NCI-H2171 treated with DMSO at 0.1 percent for 48 hours (cell line): ENCODE measurements at places on chromosomes 13 and 19.

DNA sequence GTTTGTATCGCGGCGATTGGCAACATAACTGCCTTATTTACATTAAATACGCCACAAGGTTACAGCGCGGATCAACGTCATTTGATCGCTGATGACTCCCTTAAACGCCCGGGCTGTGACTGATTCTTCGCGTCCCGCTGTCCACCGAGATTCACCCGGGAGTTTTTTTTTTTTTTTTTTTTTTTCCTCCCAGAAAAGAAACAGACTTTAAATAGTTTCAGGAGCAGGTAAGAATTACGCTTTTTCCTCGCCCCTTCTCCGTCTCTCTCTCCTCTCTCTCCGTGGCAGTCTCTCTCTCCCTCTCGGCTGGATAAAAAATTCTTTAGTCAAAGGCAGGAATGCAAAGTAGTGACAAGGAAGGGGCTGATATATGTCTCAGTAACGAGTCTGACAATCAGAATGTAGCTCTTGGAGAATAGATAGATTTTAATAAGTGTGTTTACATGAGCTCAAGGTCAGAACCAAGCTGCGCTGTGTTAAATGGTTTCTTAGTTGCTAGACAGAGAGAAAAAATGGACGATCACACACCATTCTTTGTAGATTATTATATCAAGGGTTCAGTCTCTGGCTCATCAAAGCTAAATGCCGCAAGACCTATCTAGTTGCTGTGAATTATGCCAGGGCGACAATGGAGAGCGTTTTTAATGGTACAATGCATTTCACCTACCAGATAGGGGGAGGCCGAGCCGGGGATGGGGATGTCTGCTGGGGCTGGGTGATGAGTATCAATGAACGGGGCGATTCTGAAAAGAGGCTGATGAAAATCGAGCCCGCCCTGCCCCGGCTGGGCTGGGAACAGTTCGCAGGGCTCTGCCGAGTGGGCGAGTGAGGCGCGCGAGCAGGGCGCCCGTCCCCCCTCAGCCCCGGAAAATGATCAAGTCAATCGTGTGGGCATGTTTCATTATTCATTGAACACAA, 147.2 kb upstream of the ZNF536 start:
- DNase-seq: peak; percentile 68

- no peak for DNase-seq
Observed at GRCh38 chr13:37207691-37208451, 102.4 kb upstream of the CSNK1A1L start.

- no peak for DNase-seq
Observed at GRCh38 chr13:103952183-103952582, 886.0 kb upstream of the SLC10A2 start.

DNA sequence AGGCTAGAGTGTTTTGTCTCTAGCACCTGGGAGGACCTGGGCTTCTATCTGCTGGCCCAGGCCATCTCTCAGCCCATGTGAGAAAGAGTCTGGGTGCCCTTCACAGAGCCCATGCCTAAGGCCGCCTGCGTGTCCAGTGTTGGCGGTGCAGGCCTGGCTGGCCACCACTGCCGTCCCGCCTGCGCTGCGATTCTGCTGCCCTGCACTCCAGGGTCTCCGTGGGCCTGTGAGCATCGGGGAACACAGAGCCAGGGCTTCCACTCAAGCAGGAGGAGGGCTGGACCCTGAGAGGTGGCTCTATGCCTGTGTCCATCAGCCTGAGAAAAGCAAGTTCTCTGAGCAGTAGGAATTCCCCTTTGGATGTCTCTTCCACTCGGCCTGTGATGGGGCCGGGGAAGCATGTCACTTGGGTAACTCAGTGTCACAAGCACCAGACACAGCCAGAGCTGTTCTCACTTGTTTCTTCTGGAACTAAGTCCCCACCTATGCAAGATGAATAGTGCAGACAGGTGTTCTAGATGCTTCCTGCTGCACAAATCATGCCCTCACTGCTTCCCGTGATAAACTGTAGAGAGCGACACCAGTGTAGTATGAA, 93.9 kb downstream of the RAB20 start:
- no peak for DNase-seq

- peak; percentile 38 for DNase-seq
Observed at GRCh38 chr13:46831588-46832194, 34.7 kb upstream of the ESD start.

DNA sequence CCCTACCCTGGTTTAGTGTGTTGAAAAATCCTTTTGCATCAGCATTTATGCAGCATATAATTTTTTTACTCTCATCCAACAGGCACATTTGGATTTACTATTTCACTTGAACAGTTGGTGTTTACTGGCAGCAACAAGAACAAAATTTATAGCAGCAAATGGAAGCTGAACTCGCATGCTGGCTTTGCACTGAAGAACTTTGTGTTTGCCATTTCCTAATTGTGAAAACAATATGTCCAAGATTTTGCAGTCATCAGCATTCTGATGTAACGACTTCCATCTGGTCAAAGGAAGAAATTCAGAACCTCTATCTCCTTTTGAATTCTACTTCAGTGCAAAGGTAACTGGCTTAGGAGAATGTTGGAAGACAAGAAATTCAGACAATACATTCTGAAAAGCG, 131.0 kb downstream of the DLEU7 start:
- peak; percentile 12 for DNase-seq

DNA sequence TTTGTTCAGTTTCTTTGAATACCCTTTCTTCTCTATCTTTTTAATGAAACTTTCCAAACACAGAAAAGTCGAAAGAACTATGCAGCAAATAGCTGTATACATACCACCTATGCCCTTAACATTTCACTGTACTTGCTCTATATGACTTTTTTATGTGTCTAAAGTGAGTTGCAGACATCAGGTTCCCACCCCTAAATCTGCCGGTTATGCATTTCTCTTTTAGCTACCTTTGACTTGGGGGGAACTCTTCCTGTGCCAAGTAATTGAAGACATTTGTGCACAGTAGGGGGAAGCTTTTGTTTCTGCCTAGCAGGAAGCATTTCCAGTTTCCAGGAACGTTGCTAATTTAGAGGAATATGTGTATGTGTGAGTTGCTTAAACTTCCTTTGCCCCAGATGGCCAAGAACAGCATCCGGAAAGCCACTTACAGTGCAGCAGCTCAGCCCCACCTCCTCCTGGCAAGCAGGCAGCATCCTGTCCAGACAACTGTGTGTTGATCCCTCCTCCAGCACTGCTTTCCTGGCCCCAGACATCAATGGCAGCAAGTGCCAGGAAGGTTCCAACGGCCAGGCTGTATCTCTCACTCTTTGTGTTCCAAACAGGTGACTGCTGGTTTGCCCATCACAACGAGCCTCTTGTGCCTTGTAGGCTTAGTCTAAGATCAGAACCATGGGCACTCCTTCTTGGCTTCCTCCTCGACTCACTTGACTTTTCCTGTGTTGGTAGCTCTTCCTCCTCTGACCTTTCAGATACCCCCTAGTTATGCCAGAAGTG, 14.7 kb upstream of the GRAMD1A start:
- DNase-seq: no peak
